ENCODE measurements at places on chromosomes 5 and 9.

- no peak for DNase-seq
Observed at GRCh38 chr5:131164191-131165118, 601 bp downstream of the HINT1 start.

DNA sequence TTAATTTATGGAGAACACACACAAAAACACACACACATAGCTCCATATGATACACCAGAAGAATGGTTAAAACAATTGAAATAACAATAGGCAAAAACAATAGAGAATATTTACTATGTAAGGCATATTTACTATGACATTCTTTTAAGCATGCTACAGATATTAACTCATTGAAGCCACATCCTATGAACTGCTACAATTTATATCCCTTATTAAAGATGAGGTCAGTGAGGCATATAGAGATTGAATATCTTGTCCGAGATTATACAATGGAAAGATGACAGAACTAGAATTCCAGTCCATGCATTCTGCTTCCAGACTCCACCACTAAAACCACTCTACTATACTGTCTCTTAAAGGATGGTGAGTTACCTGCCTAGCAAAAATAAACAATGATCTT lies 60.7 kb downstream of the ADAMTS12 start:
- DNase-seq, result no peak

DNA sequence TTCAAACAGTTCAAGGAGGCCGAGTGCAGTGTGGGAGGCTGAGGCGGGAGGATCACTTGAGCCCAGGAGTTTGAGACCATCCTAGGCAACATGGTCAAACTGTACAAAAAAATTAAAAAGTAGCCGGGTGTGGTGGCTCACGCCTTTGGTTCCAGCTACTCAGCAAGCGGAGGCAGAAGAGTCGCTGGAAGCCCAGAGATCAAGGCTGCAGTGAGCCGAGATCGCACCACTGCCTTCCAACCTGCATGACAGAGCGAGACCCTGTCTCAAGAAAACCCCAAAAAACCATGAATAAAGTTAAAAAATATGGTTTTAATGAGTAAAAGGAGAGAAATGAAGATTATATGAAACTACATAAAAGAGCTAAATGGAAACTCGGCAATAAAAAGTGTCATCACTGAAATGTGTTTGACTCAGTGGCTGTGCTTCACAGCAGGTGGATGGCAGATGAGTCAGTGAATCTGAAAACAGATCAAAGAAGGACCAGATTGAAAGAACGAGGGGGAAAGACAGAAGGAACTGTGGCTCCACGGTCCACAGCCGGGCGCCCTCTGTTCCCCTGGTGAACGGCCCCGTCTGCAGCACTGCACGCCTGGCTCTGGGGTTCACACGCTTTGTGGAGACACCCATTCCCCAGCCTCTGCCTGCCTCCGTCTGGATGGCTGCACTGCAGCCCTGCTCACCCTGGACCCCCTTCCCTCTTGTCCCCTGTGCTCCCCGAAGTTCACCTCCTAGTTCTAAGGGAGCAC lies 25.1 kb downstream of the EXD3 start:
- no peak for DNase-seq

GRCh38 chr5:99032234-99033013 lies 103.6 kb upstream of the CHD1 start:
- DNase-seq, result peak; percentile 40

- no peak for DNase-seq
Observed at GRCh38 chr5:131947445-131947844, 2.0 kb upstream of the MEIKIN start.

DNA sequence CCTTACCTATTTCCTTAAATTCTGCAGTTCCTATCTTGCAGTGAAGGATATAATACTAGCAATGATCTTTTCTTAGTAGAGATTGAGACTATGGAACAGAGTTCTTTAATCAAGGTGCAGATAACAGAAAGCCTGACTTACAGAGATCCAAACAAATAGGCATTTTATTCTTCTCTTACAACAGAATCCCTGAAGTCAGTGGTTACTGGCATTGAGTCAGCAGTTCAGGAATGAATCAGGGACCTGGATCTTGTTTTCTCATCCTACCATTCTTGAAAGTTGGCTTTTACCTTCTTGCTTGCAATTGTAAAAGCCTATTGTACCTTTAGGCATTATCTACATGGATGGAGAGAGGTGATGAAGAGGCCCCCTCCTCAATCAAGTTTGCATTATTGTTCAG lies 47.5 kb upstream of the TLE4 start:
- DNase-seq, result no peak

GRCh38 chr9:10387282-10387681 lies 225.5 kb downstream of the PTPRD start:
- DNase-seq, result no peak

DNA sequence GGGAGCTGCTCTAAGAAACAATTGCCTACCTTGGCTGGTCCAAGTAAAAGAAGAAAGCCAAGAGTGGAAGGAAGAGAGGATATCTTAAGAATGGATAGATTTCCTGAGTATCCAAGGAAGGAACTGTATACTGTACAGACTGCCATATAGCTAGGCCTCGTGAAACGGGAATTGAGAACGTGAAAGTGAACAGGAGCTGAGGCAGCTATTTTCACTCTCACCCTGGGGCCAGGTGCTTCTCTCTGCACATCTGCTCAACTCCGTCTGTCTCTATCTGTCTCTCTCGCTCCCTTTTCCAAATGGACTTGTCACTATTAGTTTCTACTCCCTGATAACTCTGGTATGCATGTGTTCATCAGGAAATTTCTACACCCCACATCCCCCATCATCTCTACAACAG lies 35.9 kb upstream of the TESK1 start:
- no peak for DNase-seq
